ENCODE measurements at places on chromosomes 13 and 19.

DNA sequence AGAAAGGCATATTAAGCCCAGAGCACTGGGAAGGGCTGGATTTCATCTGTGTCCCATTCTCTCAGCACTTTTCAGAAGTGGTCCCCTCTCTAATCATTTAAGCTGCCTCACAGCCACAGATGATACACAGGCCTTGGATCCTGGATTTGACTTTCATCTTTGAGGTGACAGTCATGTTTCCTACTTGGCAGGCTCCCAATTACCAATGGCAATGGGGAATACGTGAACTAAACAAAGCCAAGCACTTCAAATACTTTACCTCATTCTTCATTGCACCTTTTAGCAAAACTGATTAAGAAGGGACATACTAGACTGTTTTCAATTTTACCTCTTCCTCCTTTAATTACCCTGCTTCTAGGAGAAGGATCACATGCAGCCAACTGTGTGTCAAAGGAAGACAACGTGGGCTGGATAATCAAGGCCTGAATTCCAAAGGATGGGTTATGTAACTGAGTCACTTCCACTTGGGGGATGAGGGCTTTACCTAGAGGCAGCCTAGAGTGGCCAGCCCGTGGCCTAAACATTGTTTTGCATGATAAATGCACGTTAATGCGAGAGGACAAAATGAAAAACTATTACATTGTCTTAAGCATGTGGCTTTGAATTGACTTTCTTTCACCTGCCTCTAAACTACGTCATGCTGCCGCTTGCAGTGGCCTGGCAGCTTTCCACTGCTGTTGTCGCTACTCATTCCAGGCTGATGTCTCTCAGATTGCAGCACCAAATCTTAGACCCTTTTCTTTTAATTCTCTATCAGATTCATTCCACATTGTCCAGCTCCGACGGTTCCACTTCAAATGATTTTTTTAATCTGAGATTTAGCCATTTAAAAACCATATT lies 95.0 kb downstream of the KCTD12 start:
- DNase-seq, result no peak

- no peak for DNase-seq
Observed at GRCh38 chr13:105035092-105035491, 1500.4 kb downstream of the EFNB2 start.

DNA sequence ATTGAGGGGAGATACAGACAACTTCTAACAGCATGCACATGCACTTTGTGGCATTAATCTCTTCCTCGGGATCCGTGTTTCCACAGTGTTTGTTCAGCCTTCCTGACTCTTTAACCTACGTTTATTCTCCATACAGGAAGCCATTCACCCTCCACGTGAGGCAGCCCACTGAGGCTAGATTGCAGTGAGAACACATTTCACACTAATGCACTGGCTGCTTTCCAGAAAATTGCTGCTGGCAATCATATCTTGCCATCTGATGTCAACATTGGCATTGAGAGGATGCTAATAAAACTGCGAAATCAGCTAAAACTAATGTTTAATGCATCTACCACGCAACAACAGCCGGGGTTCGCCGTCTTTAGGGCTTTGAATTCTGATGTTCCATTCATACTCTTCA lies 30.0 kb downstream of the DCLK1 start:
- DNase-seq, result no peak

DNA sequence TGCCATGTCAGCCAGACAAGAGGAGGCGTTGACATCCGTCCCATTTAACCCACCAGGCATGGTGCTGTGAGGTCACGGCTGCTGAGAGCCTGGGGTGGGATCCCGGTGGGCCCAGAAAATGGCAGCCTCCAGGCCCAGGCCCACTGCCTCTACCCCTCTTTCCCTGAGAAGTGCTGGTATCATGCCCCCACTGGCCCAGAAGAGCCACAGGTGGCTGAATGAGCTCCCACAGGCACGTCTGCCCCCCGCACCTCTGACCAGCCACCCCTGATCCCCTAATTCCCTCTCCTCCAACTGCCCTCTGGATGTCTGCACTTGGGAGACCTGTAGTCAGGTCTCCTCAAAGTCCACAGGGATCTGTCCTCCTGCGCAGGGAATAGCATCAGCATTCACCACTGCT lies 37.3 kb upstream of the KCTD15 start:
- DNase-seq, result no peak

DNA sequence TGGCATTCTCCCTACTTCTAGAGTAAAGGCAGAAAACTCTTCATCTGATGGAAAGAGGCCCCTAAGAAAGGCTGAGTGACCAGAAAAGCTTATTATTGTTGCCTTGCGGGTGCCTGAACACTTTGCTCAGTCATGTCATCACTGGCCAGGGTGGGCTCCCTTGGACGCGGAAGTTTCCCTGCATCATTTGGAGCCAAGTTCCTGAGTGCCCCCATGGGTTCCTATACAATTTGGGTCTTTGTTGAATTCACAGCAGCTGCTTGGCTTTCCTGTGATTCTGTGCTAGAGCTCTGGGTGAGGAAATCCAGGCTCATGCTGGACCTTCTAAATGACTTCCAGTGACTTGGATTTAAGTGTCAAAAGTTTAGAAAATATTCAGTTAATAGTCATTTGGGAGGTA lies 232.9 kb downstream of the LHFPL6 start:
- no peak for DNase-seq

DNA sequence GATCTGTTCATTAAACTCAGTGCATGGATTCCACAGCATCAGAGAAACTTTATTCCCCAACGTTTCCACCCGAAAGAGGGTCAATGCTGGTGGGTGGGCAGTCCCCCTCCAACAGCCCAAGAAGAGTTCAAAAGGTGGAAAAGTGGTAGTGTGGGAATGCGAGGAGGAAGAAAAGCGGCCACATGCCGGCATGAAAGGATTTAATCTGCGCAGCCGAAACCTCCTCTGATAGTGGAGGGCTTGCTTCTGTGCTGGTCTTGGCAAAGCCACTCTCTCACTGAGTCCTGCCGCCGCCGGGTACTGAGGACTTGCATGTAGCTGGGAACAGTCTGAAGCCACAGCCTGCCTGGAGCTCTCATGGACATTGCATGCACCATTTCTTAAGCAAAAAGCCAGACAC lies 136.2 kb upstream of the ZNF536 start:
- DNase-seq, result no peak

- no peak for DNase-seq
Observed at GRCh38 chr13:35824395-35824794, 306.8 kb downstream of the DCLK1 start.

GRCh38 chr13:76164290-76164689 lies 528.2 kb downstream of the LMO7 start:
- DNase-seq, result no peak

Data from PC-9 (cell line).